ENCODE measurements at places on chromosomes 16 and 17. TPM values are rescaled to one million over a fixed set of nuclear protein-coding genes. Genes with fewer than 3 reads are reported as not detected.

The CORO7 gene
- total RNA-seq, result 10.2 TPM

The CCR7 gene
- total RNA-seq, result not detected

The PRAC2 gene
- total RNA-seq, result not detected

The SF3B3 gene
- 84.0 TPM for total RNA-seq

The MMP25 gene
- total RNA-seq, result not detected

The RASL10B gene
- total RNA-seq, result 0.40 TPM

Data from aortic smooth muscle cell (primary cell).